ENCODE measurements at places on chromosomes 1 and 21.
A peak's percentile ranks its signal among the peaks of the same experiment; 100 is the strongest.

DNA sequence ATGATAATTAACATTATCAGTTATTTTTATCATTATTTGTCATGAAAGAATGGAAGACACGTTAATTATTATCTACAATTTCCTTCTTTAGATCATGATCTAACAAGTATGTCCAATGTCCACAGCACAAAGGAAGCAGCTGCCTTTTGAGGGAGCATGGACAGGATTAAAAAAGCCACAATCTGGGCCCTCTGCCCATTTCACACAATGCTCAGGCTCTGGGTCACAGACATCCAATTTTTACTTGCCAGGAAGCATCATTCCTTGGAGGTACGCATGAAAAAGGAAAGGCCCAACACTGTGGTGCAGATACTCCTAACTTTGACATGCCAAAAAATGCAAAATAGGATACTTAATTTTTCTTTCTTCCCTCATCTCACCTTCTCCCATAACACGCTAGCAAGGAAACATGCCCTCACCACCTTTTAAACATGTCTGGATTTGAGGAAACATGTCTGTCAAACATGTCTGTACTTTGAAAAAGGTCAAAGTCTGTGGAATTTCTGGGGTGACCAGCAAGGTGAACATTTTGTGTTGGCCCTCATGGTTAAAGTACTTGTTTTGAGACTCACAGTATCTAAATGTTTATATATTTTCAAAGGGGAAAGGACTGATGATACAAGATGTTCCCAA lies 40.0 kb downstream of the GADD45A start:
- DNase-seq, result peak; percentile 48

GRCh38 chr1:103230061-103230460 lies 121.7 kb upstream of the COL11A1 start:
- DNase-seq, result no peak

DNA sequence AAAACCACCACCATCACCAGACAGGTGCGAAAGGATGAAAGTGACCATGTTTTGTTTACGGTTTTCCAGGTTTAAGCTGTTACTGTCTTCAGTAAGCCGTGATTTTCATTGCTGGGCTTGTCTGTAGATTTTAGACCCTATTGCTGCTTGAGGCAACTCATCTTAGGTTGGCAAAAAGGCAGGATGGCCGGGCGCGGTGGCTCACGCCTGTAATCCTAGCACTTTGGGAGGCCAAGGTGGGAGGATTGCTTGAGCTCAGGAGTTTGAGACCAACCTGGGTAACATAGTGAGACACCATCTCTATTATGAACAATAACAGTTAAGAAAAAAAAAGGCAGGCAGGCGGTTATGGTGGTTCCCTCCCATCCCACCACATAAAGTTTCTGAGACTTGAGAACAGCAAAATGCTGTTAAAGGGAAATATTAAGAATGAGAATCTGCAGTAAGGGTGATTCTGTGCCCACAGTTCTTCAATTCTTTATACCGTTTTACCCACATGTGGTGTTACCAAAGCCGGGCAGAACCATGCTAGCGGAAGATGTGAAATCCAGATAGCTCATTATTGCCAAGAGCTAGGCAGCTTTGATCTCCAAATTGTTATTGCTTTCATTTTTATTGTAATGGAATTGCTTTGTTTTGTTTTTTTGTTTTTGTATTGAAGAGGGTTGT lies 34.5 kb upstream of the TDRD10 start:
- no peak for DNase-seq

DNA sequence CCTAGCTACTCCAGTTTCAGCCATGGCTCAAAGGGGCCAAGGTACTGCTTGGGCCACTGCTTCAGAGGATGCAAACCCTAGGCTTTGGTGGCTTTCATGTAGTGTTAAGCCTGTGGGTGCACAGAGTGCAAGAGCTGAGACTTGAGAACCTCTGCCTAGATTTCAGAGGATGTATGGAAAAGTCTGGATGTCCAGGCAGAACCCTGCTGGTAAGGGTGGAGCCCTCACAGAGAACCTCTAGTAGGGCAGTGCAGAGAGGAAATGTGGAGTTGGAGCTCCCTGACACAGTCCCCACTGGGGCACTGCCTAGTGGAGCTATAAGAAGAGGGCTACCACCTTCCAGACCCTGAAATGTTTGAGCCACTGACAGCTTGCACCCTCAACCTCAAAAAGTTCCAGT lies 16.2 kb downstream of the RIIAD1 start:
- no peak for DNase-seq

DNA sequence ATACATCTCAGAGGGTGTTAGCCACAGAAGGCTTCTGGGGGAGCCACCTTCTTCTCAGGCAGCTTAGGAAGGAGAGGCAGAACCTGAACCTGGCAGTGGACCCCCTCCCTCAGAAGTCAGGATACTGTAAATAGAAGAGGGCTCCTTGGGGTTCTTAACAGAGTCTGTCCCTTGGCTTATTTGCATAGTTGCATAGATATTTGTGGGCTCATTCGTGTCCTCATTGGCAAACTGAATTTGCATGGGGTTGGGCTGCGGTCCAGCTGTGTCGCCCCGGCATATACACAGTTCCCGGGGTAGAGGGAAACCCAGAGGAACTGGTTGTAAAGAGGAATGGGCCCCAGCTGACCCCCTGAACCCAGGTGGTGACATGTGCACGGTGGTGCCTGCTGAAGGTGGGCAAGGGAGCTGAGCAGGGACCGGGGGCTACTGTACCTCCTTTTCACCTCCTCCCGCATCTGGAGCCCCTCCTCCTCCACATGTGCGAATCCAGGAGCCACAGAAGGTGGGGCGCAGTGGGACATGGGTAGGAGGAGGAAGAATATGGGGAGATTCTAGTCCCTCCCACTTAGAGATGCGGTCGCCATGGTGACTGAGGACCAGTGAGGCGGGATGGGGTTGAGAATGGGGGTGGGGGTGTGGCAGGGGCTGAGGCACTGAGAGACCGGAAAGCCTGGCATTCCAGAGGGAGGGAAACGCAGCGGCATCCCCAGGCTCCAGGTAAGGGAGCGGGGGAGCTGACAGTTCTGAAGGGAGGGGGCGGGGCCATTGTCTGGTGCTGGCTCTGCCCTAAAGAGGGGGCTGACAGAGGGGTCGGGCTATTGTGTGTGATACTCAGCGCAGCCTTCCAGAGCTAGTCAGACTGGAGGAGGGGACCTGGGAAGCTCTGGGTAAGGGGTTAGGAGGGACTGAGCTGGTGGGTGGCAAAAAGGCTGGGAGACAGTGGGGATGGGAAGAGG lies 3.7 kb upstream of the SEMA4A start:
- DNase-seq, result no peak

- no peak for DNase-seq
Observed at GRCh38 chr1:24369199-24369598, 44.4 kb downstream of the STPG1 start.

- DNase-seq, result no peak
Observed at GRCh38 chr1:15178571-15179484, 25.3 kb downstream of the TMEM51 start.

GRCh38 chr1:22525211-22525610 lies 38.1 kb upstream of the EPHA8 start:
- no peak for DNase-seq

GRCh38 chr21:45102391-45102932 lies 28.1 kb downstream of the ADARB1 start:
- DNase-seq, result no peak

- DNase-seq, result no peak
Observed at GRCh38 chr1:75327395-75327794, 193.2 kb downstream of the LHX8 start.

DNA sequence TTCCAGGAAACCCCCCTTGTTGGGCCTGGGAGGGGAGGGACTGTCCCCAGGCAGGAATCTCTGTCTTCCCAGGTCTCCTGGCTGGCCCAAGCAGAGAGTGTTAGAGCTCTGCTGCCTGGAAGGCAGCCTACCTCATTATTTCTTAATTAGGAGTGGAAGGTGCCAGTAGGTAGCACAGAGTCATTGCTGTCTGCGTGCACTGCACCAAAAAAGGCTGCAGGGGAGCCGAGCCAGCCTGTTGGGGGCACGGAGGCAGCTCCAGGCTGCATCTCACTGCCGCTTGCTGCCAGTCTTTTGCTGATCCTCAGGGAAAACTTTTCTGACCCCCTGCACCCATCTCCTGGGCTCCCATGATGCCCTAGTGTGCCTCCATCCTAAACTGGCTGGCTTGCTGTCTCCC lies 58.1 kb downstream of the LRRN2 start:
- DNase-seq, result no peak
